Activated CD4-positive, CD25-positive, alpha-beta regulatory T cell treated with anti-CD3 and anti-CD28 coated beads, Interleukin-2, amount 50 U/mL, for 72 hours (primary cell): ENCODE measurements at places on chromosomes 4 and X.

DNA sequence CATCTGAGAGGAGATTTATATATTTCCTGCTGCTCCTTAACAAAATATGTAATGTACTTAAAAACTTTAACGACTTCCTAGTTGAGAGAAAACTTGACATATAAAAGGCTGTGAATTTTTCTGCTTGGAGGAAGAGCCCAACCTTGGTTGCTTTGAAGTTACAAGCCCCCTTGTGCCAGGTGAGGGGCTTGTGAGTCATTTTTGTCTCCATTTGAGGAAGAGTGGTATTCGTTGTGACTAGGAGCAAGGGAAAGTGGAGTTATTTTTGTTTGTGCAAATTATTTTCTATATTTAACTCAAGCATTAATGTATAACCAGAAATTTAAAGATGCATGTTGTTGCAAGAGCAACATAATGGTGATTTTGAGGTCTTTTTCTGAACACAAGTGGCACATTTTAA, 99.0 kb upstream of the DDX3X start:
- DNase-seq, result no peak

- DNase-seq, result no peak
These were observed 220.5 kb upstream of the RPS6KA3 start for GRCh38 chrX:20487227-20487626.

DNA sequence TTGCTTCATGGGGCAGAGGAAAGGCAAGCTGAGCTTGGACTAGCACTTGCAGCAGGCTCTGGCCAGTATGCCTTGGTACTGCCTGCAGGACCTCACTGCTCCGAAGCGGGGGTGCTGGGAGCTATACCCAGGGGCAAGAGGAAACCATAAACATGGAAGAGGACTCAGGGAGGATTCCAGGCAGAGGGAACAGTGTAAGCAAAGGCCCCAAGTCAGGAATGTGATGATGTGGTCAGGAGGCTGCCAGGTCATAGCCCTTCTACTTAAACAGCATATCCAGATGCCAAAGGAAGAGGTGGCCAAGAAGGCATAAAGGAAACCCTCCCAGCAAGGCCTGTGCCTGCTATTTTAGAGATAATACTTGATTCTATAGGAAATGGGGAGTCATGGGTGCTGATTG, 31.1 kb downstream of the RAB40AL start:
- no peak for DNase-seq

GRCh38 chr4:15413010-15413622, 14.7 kb upstream of the C1QTNF7 start:
- DNase-seq, result no peak

GRCh38 chr4:163816494-163816893, 322.0 kb downstream of the TMA16 start:
- no peak for DNase-seq

- DNase-seq, result no peak
These were observed 2.0 kb downstream of the ABLIM2 start for GRCh38 chr4:8156617-8157016.
